ENCODE measurements at places on chromosomes 1 and 21. TPM values are rescaled to one million over a fixed set of nuclear protein-coding genes. Genes with fewer than 3 reads are reported as not detected.

Gene MAP3K21
- total RNA-seq = 0.54 TPM

DNA sequence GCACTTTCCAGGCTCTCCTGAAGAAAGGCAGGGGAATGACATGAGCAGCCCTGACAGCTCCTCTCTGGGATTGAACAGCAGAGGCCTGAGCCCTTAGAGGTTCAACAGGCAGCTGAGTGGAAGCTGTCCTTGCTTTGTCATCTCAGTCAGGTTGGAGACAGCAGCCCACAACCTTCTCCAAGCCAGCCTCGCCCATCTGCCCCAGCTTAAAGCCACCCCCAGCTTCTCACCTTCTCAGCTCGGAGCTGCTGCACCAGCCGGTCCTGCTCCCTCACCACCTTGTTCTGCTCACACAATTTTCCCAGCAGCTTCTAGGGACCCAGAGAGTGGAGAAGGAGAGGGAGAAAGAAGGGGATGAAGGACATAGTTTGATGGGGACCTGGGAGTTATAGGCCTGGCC, 35.2 kb upstream of the GOLT1A start:
- no peak for ATAC-seq

GRCh38 chr1:2240270-2241156, 12.4 kb downstream of the SKI start:
- peak; percentile 56 for ATAC-seq

GRCh38 chr1:107198561-107198960, 57.7 kb downstream of the NTNG1 start:
- no peak for ATAC-seq

DNA sequence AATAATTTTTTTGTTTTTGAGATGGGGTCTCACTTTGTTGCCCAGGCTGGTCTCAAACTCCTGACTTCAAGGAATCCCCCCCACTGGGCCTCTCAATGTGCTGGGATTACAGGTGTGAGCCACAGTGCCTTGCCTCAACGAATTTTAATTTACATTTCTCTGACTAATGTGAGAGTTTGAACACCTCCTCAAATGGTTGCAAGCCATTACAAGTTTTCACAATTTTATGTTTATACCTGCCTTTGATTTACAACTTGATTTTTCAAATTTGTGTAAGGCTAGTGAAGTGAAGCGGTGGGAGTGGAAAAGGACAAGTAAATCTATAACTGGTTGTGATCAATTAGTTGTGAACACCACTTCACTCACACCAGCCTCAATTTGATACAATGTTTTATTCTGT, 8.9 kb upstream of the RHBDL2 start:
- no peak for ATAC-seq

Gene FCGR3A
- total RNA-seq = 23.5 TPM

GRCh38 chr1:2019571-2020309, 595 bp downstream of the GABRD start:
- no peak for ATAC-seq

Gene PLK3
- total RNA-seq = 12.3 TPM

DNA sequence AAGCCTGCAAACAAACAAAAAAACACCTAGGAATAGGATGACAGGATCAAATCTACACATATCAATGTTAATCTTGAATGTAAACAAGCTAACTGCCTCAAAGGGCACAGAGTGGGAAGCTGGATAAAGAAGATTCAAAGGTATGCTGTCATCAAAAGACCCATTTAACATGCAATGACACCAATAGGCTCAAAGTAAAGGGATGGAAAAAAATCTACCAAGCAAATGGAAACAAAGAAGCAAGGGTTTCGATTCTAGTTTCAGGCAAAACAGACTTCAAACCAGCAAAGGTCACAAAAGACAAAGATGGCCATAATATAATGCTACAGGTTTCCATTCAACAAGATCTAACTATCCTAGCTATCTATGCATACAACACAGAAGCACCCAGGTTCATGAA, 16.2 kb upstream of the OR2T10 start:
- no peak for ATAC-seq

DNA sequence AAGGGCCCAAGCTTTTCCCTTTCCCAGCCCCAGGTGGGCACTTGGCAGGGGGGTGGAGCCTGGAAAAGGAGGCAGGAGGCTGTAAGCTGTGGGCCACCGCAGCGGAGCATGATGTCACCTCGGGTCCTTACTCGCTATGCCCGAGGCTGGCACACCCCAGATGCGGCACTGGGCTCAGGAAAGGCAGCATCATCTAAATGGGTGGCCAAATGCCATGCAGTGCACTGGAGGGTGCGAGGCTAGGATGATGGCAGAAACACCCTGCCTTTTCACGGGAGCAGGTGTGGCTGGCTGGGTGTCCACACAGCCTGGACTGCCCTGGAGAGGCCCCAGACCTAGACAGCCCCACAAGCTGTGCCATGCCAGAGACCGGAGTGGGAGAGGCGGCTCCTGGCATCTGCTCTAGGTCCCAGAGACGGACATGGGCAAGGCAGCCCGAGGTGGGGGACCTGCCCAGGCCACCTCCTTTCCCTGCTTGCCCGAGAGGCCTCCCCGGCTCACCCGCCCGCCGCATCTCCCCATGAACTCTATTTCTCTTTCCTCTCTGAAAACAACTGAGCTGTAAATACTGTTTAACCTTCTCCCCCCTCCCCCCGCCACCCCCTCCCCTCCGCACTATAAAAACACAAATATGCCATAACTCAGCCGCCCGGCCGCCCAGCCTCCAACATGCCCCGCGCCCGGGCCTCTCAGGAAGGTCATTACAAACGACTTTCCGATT, 124.7 kb downstream of the CASZ1 start:
- ATAC-seq = no peak

- no peak for ATAC-seq
Measured at GRCh38 chr1:30403726-30404125, 319.7 kb downstream of the MATN1 start.

DNA sequence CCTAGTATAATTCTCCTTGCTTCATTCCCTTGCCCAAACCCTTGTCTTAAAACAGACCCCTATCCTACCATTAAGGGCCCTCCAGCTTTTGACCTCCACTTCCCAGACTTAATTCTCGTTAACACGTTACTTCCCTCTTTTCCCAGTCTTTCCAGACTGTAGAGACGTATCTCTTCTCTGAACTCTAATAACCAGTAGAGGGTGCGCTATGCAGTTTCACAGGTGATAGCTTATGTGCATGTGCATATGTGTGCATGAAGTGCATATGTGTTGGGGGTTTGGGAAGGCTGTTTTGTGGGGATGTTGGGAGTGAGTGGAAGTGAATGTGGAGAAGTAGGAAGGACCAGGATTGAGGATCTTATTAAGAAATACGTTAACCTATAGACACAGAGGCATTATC, 78.1 kb upstream of the CCDC190 start:
- no peak for ATAC-seq

- no peak for ATAC-seq
Measured at GRCh38 chr1:197440715-197441114, 172.7 kb downstream of the CRB1 start.

Gene SYT6
- not detected for total RNA-seq

- no peak for ATAC-seq
Measured at GRCh38 chr1:235012436-235013210, 116.0 kb downstream of the TOMM20 start.

- peak; percentile 75 for ATAC-seq
Measured at GRCh38 chr1:220786337-220787068, at the start of gene MTARC1. MTARC1 (plus strand) TSS chr1:220786913; CDS start chr1:220786945, 32 bp downstream.

DNA sequence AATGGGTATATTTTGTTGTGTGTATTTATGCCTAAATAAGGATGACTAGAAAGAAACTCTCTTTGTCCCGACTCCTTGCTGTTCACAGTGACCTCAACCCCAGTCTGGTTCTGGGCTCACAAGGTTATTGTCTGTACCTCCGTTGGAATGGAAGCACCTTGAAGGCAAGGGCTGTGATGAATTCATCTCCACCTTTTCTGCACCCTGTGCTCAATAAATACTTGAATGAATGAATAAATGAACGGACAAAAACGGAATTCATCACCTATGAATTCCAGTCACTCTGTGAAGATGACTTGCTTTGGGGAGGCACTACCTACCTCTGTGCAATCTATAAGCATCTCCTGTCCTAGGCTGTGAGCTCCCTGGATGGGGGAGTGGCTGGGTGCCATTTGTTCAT, 39.3 kb downstream of the HSPG2 start:
- no peak for ATAC-seq

Gene CYP2J2
- 3.9 TPM for total RNA-seq

GRCh38 chr1:97738270-97738669, 182.6 kb downstream of the DPYD start:
- no peak for ATAC-seq

Gene NUCKS1
- 137 TPM for total RNA-seq

- no peak for ATAC-seq
Measured at GRCh38 chr1:7755448-7755847, 15.6 kb upstream of the VAMP3 start.

Gene TMIGD3
- total RNA-seq = 3.2 TPM

GRCh38 chr1:1038694-1039093, 18.8 kb downstream of the AGRN start:
- ATAC-seq = no peak

DNA sequence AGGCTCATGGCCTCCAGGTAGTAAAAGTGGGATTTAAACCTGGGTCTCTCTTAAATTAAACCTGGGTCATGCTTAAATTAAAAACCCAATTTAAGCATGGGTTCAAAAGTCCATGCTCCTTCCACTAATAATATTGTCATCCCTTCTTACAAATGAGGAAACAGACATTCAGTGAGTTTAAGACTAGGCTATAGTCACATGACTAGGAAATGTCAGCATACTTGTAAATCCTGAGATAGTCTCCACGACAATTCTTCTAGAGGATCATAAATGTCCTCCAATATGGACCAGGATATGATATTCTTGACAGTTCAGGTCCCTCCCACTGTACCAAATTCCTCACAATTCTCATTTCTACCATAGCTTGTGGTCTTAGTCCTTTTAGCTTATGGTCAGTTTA, 10.5 kb upstream of the IGFN1 start:
- no peak for ATAC-seq

DNA sequence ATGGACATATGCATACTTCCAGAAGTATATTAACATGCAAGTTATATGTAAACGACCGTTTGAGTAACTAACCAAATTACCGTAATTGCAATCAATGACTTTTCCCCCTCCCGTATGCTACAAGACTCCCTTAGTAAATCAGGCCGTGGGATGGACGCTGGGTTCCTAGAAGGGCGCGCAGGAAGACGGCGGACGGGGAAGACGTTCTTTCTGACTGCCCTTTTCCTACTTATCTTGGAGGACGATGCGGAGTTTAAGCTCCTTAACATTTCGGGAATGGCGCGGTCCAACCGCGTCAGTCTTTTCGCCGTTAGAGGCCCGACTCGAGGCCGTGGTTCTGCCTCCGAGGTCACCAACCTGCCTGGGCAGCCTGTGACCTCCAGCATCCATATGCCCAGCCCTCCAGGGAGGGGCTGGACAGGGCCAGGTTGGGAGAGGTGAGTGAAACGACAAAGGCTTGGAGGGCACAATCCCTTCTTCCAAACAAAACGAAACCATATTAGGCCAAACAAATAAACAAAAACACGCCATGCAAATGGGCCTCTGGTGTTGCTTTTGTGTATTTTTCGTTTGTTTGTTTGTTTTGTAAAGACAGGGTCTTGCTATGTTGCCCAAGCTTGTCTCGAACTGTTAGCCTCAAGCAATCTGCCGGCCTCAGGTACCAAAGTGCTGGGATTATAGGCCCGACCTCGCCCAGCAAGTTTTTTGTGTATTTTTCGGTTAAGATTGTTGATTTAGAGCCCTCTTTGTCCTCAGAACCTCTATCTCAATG, 873 bp upstream of the PI4KB start:
- peak; percentile 21 for ATAC-seq

DNA sequence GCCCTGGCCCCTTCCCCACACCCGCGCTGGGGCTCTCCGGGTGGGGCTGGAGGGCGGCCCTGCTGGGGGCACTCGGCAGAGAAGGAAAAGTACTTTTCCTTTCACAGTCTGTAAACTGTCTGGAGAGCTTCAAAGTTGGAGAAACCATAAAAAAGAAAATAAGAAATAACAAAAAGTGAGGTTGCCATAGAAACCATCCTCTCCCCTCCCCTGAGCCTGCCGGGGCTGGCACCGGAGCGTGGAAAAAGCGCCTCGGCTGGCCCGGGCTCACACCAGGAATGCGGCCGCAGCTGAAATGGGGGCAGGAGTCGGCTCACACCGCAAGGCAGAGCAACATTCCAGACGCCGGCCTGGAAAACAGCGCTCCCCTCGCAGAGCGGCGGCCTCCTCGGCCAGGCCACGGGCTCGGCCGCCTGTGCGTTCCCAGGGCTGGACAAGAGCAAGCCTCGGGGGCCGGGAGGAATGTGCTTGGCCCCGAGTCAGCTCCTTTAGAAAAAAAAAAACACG, 69.2 kb downstream of the MORN1 start:
- ATAC-seq = peak; percentile 85

GRCh38 chr1:113990961-113991360, 11.7 kb downstream of the OLFML3 start:
- ATAC-seq = no peak

- no peak for ATAC-seq
Measured at GRCh38 chr1:105793536-105794146, 1262.8 kb upstream of the PRMT6 start.

Gene CYP4B1
- total RNA-seq = 184 TPM

Gene BRDT
- total RNA-seq = not detected

Gene HSD3B2
- not detected for total RNA-seq

Gene SELE
- total RNA-seq = 11.0 TPM

DNA sequence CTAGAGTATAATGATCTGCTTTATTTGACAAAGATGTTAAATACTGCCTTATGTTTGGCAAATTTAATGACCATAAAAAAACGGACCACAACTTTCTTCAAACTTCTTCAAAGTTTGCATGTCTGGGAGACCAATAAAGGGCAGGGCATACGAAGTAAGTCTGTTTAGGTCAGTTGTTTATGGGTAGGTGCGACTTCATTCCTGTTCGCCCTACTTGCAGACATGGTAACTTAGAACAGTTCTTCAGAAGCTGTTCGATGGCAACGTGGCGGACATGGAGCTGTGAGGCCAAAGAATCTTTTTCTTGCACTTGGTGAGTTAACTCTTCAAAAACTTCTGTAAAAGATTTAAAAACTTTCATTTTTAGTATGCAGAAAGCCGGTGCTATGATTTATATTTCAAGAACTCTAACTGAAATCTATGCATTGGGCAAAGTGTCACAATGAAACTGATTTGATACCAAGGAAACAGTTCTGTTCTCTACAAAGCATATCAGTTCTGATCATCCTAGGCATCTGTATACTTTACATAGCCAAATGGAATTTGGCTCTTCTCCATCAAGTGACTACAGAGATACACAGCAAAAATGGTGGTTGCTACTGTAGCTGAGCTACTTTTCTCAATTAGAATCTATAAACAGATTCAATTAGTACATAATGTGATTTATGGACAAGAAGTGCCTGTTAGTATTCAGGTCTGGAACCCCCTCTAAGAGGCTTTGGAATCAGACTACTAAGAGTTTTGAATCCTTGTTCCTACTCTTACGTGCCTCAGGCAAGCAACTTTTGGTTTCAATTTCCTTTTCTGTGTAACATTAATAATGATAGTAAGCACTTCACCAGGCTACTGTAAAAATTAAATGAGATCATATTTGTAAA, 25.7 kb downstream of the C21orf91 start:
- ATAC-seq = no peak

Gene CLDN17
- not detected for total RNA-seq

DNA sequence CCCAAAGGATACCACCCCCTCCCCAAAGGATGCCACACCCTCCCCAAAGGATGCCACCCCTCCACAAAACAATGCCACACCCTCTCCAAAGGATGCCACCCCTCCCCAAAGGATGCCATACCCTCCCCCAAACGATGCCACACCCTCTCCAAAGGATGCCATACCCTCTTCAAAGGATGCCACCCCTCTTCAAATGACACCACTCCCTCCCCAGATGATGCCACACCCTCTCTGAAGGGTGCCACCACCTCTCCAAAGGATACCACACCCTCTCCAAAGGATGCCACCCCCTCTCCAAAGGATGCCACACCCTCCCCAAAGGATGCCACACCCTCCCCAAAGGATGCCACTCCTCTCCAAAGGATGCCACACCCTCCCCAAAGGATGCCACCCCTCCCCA, 21.6 kb upstream of the TRIM17 start:
- no peak for ATAC-seq

Gene METTL25B
- total RNA-seq = 29.0 TPM
